A549 (cell line): ENCODE measurements at places on chromosomes 2 and 18.

- no peak for DNase-seq
Observed at GRCh38 chr2:13604951-13605661, 888.4 kb downstream of the TRIB2 start.

GRCh38 chr18:23938043-23938756, 76.4 kb upstream of the TTC39C start:
- no peak for DNase-seq

DNA sequence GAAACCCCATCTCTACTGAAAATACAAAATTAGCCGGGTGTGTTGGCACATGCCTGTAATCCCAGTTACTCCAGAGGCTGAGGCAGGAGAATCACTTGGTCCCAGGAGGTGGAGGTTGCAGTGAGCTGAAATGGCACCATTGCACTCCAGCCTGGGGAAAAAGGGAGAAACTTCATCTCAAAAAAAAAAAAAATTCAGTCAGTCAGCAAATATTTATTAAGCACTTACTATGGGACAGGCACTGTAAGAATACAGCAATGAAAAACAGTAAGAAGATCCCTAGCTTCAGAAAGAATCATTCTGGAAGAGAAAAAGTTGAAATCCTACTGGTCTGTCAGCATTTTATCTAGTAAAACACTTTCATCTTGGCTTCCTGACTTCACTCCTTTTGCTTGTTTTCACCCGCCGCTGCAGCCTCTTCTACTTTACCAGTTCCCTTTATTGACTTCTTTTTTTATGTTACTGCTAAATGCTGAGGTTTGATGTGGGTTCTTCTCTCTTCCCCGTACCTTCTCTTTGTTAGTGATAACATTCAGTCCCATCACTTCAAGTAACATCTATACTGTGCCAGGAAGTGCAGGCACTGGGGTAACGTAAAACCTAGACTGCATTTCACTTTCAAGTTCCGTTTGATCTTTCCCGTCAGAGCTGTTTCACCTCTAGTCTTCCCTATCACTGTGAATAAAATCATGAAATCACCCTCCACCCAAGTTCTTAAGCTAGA, 10.8 kb upstream of the TAF4B start:
- DNase-seq = no peak

GRCh38 chr18:38690626-38691025, 1125.0 kb upstream of the CELF4 start:
- no peak for DNase-seq

- no peak for DNase-seq
Observed at GRCh38 chr2:42128721-42129486, 40.2 kb upstream of the EML4 start.

- no peak for DNase-seq
Observed at GRCh38 chr2:23390152-23390551, 5.2 kb downstream of the KLHL29 start.

- peak; percentile 93 for DNase-seq
Observed at GRCh38 chr2:10452312-10452711, 4.2 kb upstream of the ODC1 start.

DNA sequence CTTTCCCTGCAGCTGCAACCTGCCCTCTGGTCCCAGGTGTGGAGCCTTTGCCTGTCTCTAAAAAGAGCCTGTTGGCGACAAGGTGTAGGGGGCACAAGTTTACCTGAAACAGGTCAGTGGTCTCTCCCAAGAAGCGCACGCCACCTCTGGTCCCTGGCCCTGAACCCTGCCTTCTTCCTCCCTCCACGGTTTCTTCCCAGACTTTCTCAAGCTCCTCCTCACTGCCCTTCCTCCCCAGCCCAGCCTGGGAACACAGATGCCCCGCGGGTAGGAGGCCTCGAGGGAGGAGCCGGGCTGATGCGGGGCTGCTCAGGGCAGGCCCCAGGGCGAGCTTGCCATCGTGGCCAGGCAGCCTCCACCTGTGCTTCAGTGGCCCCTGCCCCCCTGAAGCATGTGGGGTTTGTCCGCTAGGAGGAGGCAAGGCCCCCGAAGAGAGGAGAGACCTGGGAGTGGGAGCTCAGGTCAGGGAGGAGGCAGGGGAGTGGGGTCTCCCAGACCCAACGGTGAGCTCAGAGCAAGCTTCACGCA, 89.5 kb downstream of the SMAD7 start:
- DNase-seq = no peak

DNA sequence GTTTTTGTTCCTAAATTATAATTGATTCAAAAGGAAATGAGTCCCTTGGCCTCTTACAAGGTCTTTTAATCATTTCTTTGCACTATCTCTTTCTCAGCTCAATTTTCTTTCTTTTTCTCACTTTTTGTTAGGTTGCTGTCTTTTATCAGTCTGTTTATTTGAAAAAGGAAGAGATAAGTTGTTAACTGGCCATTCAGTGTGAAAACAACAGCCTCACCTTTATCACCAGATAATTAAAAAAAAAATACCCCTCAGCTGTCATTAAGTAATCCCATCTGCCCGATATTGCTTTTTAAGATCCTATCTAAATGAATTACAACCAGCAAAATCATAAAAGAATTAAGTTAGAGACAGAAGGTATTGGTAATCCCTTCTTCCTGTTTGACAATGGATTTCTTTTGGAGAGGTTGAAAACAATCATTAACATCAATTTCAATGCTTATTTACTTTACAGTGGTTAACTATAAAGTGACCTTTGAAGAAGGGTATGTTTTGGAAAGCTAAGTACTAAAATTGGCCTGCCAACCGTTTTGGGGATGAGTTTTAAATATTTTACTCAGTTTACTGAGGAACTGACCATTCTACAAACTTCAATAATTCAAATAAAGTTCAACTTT, 104.9 kb downstream of the TGIF1 start:
- DNase-seq = no peak

- peak; percentile 81 for DNase-seq
Observed at GRCh38 chr2:187527262-187527661, 27.0 kb downstream of the TFPI start.
